ENCODE measurements at places on chromosomes 4 and X. TPM values are rescaled to one million over a fixed set of nuclear protein-coding genes. Genes with fewer than 3 reads are reported as not detected.

GYPE gene
- not detected for total RNA-seq

RNF113A gene
- total RNA-seq, result 13.5 TPM

TMPRSS11F gene
- 0.10 TPM for total RNA-seq

RAB41 gene
- not detected for total RNA-seq

ANK2 gene
- total RNA-seq, result 7.0 TPM

PAGE2B gene
- 0.78 TPM for total RNA-seq

TSPAN6 gene
- total RNA-seq, result 19.7 TPM

AMBN gene
- not detected for total RNA-seq
